Left ventricle myocardium superior (tissue), 1 donor: ENCODE measurements at places on chromosomes 11 and 22.

- DNase-seq, result no peak
Observed at GRCh38 chr11:126816645-126817044, 183.9 kb downstream of the KIRREL3 start.

DNA sequence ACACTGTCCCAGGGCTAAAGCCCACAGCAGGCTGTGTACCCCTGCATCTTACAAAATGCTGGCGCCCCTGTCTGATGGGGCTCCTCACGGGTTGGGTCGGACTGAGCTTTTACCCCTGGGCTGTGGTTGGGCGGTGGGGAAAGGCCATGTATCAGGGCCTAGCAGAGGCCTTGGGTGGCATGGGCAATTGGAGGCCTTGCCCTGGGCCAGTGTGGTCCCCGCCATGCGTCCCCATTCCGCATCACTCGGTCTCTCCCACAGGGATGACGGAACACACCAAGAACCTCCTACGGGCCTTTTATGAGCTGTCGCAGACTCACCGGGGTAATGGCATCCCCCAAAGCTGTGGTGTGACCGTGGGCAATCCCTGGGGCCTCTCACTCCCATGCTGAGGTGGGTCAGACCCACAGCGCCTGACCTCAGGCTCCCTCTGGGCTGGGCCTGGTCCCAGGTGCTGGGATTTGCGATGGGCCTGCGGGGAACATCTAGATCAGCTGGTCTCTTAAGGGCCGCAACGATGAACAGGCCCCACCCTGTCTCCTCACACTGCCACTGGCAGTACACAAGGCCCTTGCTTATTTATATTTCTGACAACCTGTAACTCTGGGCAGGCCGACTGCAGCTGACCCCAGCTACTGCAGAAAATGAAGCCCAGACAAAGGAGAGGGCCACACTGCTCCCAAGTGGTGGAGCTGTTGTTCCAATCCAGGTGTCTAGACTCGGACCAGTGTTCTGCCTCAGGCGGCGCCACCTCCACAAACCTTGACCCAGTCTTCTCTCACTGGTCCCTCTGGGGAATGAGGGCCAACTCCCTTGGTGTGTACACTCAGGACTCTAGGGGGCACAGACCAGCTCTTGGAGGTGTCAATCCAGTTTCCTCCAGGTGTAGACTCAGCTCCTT is 12.3 kb downstream of the SLC16A8 start:
- DNase-seq, result no peak

- DNase-seq, result no peak
Observed at GRCh38 chr11:46413760-46414465, 22.3 kb upstream of the CHRM4 start.

GRCh38 chr22:28442711-28443525 is 236.7 kb downstream of the TTC28 start:
- peak; percentile 53 for DNase-seq

DNA sequence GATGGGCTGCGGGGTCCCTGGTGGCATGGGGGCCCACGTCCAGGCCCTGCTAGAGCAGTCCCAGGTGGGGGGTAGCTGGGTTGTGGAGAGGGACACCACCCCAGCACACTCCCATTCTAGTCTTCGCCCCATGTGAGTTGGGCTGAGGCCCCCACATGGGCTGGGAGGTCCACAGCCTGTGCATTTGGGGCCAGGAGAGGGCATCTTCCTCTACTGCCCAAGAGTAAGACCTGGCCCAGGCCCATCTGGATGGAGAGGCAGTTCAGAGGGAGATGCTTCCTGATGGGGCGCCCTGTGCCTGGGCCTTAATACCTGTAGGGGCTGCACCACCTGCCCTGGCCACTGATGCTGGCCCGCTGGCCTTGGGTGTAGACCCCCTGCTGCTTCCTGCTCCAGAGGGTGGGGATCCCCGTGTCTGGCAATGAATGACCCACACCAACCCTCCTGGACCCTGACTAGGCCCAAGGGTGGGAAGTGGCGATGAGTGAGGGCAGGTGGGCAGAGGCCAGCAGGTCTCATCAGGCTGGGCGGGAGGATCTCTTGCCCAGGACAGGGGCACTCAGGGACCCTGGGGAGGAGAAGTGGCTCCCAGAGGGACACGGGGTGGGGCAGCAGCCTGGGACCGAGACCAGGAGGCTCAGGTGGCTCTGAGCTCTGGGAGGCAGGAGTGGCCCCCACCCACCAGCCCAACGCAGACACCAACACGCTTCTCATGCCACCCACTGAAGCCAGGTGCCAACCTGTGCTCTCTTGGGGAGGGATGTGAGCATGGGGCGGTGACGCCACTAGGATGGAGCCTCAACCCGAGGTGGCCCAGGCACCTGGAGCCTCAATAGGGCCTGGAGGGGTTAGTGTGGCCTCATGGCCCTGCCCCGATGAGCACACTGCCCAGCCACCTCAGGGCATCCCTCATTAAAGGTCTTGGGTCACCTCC is 17.4 kb upstream of the GNB1L start:
- peak; percentile 26 for DNase-seq
